ENCODE measurements at places on chromosomes 3 and 15. TPM values are rescaled to one million over a fixed set of nuclear protein-coding genes. Genes with fewer than 3 reads are reported as not detected.

DNA sequence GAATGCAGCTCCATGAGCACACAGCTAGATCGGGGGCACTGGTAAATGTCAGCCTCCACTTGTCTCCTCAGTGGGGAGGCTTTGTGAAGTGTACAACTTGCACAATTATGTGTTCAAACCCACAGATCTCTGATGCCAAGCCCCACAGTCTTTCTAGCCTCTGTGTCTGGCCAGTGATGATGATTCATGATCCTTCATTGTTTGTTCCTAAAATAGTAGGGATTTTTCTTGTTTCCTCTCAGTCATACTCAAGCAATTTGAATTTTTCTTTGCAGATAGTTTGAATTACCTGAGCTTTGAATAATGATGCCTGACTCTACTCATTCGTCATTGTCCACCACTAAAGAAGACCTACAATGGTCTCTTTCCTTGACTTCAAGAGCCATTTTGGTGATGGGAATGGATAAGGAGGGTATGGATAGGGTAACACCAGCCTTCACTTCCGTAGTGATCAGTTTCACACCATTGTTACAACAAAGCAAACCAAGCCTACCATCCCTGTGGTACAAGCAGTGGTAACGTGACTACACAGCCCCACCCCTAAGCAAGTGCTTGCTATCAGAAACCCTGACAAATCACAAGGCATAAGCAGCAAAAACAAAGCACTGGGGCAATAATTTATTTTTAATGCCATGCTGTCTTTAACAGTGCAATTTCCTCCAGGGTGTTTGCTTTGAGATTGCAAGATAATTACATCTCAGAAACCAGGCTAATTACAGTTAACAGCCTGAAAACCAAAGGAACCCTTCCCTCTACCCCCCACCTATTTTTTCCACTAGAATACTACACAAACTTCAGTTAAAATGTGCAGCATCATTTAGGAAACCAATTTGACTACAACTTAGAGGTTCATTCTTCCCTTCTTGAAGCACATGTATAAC is 114.1 kb upstream of the PPP2R3A start:
- no peaks in the 10 kb centered on the region for H3K4me1 ChIP-seq
- H3K27ac ChIP-seq: no peak overlapping the region
- no peaks in the 10 kb centered on the region for H3K27me3 ChIP-seq
- H3K4me3 ChIP-seq: no peak overlapping the region
- H3K36me3 ChIP-seq: no peaks in the 10 kb centered on the region

DNA sequence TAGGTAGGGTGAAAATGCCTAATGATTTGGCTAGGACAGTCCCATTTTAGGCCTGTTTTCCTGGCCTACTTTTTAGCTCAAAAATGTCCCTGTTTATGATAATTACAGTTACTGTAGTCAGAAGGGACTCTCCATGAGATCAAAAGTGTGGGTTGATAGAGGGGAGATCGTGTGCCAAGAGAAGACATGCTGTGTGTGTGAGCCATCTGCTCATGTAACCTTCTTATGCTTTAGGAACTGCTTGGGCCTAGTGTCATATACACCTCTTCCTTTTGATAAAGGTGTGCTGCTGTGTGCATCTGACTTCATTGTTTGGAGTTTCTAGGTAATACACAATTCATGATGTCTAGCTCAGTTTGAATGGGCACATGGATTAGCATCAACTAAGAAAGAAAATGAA is 786.5 kb downstream of the PDCD6IP start:
- H3K36me3 ChIP-seq: no peaks in the 10 kb centered on the region
- H3K27ac ChIP-seq: no peak overlapping the region
- DNase-seq: no peak
- no peak overlapping the region for H3K4me3 ChIP-seq

- H3K27ac ChIP-seq: no peak overlapping the region
- H3K4me1 ChIP-seq: peaks cover 13% of the 10 kb centered on the region
- H3K27me3 ChIP-seq: no peaks in the 10 kb centered on the region
- H3K4me3 ChIP-seq: no peak overlapping the region
- DNase-seq: peak; percentile 43
Measured at GRCh38 chr3:171967137-171967783, 72.1 kb upstream of the FNDC3B start.

DNA sequence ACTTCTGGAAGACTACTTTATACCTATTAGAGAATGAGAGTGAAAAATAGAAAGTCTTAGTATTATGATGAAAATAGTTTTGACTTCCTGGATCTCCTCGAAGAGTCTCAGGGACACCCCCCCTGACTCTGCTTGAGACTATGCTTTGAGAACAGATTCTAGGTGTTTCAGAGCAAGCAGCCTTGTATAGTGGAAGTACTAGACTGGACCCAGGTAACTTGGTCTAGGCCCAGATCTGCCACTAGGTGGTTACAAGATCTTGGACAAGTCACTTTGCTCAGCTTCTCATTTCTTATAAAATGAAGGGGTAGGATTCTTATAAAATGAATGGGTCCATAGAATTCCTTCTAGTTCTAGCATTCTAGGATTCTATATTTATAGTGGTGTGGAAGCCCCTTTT is 9.1 kb downstream of the ABHD5 start:
- H3K27ac ChIP-seq: no peak overlapping the region
- no peak overlapping the region for H3K4me3 ChIP-seq
- H3K27me3 ChIP-seq: no peaks in the 10 kb centered on the region
- no peak for DNase-seq

DNA sequence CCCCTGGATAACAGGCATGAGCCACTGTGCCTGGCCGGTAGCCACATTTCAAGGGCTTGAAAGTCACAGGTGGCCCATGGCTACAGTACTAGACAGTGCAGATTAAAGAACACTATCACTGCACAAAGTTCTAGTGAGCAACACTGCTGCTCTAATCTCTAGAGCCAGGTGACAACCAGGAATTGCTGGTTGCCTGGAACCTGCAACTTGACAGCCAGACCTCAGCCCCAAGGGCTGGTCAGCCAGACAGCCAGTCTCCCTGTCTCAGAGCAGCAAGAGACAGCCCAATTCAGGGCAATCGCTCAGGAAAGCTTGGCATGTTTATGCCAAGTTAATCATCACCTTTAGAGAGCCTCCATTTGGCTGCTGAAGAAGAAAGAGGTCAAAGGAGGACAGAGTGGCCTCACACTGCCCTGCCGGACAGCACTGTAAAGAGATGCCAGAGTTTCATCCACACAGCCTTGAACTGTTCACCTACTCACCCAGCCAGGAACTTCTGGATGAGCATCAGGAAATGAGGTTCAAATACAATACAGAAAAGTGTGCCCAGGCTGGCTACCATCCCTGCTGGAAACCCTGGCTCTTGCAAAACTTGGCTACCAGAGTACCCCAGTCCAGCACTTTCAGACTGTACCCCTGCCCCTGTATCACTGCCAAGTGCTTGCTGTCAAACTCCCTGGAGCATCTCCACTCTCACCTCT is 6.0 kb downstream of the CCDC12 start:
- DNase-seq: peak; percentile 73
- H3K4me3 ChIP-seq: no peak overlapping the region
- H3K27ac ChIP-seq: peak overlapping the region; percentile 75
- no peaks in the 10 kb centered on the region for H3K36me3 ChIP-seq

- no peak overlapping the region for H3K4me3 ChIP-seq
- no peak for DNase-seq
- H3K4me1 ChIP-seq: no peaks in the 10 kb centered on the region
- H3K27me3 ChIP-seq: no peaks in the 10 kb centered on the region
Measured at GRCh38 chr15:73763931-73764330, 10.8 kb upstream of the INSYN1 start.

GRCh38 chr15:41241221-41241964 is 10.3 kb downstream of the CHP1 start:
- H3K27ac ChIP-seq: no peak overlapping the region
- no peaks in the 10 kb centered on the region for H3K4me1 ChIP-seq
- no peak for DNase-seq
- H3K27me3 ChIP-seq: no peaks in the 10 kb centered on the region

GRCh38 chr15:75704618-75705017 is 8.0 kb downstream of the CSPG4 start:
- H3K36me3 ChIP-seq: no peaks in the 10 kb centered on the region
- no peak overlapping the region for H3K4me3 ChIP-seq
- peak overlapping the region; percentile 80 for H3K27ac ChIP-seq

The PPCDC gene
- 21.5 TPM for total RNA-seq

- H3K36me3 ChIP-seq: no peaks in the 10 kb centered on the region
- no peak overlapping the region for H3K27ac ChIP-seq
- no peaks in the 10 kb centered on the region for H3K27me3 ChIP-seq
Measured at GRCh38 chr3:26438981-26439884, 183.3 kb upstream of the LRRC3B start.

GRCh38 chr3:156642750-156643728 is 31.4 kb upstream of the TIPARP start:
- H3K27me3 ChIP-seq: no peaks in the 10 kb centered on the region
- H3K4me1 ChIP-seq: peaks cover 9% of the 10 kb centered on the region
- DNase-seq: no peak
- no peak overlapping the region for H3K4me3 ChIP-seq
- H3K27ac ChIP-seq: no peak overlapping the region

DNA sequence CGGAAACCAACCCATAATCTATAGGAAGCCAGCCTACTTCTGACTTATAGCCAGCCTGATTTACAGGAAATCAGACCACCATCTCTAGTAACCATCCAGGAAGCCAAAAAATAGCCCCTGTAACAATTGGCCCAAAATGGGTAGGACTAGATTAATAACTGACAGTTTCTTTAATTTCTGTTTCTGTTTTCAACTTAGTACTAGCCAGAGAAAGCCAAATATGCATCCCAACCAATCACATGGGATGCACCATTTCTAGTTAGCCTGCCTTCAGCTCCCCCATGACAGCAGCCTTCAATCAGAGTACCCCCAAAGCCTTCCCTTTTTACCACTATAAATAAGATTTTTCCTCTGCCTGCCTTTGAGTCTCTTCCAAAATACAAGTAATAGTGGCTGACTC is 239.1 kb upstream of the GADL1 start:
- no peaks in the 10 kb centered on the region for H3K36me3 ChIP-seq
- no peak overlapping the region for H3K27ac ChIP-seq
- no peak overlapping the region for H3K4me3 ChIP-seq

DNA sequence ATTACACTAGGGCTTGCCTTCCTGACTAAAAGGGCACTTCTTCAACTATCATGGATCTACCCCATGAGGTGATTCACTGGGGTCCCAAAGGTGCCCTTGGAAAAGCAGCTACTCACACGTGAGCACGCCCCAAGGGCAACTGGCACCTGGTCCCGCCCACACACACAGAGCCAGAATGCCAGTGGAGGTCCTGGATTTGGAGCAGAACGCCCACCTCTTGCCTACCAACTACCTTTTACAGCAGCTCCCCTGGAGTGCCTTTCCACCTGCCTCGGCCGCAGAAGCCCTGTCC is 1.8 kb upstream of the CTDSPL start:
- DNase-seq: no peak
- no peaks in the 10 kb centered on the region for H3K27me3 ChIP-seq
- H3K4me3 ChIP-seq: no peak overlapping the region
- peak overlapping the region; percentile 50 for H3K27ac ChIP-seq
- no peaks in the 10 kb centered on the region for H3K36me3 ChIP-seq

DNA sequence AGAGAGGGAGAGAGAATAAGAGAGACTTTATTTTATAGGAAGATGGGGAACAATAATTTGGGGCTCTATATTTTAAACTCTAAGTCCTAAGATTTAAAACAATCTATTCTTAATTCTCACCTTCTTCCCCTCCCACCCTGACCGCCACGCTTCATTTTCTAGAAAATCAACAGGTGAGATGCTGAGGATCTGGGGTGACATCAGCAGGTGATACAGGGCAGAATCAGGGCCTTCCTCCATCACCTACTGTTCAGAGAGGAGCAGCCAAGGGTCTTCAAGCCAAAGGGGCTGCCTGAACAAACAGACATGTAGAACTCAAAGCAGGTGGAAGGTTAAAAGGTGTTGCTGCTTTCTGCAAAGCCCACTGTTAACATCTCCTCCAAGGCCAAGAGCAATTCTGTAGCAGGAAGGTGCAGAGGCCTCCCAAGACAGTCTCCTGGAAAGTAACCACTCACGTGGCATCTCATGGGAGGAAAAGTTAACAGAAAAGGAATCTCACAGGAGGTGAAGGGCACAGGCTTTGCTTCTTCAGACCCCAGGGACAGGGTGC is 183.6 kb upstream of the TLE3 start:
- DNase-seq: no peak
- H3K27ac ChIP-seq: no peak overlapping the region
- no peaks in the 10 kb centered on the region for H3K4me1 ChIP-seq

- H3K4me3 ChIP-seq: no peak overlapping the region
- no peaks in the 10 kb centered on the region for H3K27me3 ChIP-seq
- H3K27ac ChIP-seq: no peak overlapping the region
- peak; percentile 26 for DNase-seq
Measured at GRCh38 chr3:119042162-119042561, 7.5 kb upstream of the IGSF11 start.

- no peaks in the 10 kb centered on the region for H3K4me1 ChIP-seq
- H3K27ac ChIP-seq: peak overlapping the region; percentile 66
- no peaks in the 10 kb centered on the region for H3K27me3 ChIP-seq
- H3K4me3 ChIP-seq: no peak overlapping the region
- no peaks in the 10 kb centered on the region for H3K36me3 ChIP-seq
Measured at GRCh38 chr3:17151598-17152373, 267.0 kb downstream of the PLCL2 start.

DNA sequence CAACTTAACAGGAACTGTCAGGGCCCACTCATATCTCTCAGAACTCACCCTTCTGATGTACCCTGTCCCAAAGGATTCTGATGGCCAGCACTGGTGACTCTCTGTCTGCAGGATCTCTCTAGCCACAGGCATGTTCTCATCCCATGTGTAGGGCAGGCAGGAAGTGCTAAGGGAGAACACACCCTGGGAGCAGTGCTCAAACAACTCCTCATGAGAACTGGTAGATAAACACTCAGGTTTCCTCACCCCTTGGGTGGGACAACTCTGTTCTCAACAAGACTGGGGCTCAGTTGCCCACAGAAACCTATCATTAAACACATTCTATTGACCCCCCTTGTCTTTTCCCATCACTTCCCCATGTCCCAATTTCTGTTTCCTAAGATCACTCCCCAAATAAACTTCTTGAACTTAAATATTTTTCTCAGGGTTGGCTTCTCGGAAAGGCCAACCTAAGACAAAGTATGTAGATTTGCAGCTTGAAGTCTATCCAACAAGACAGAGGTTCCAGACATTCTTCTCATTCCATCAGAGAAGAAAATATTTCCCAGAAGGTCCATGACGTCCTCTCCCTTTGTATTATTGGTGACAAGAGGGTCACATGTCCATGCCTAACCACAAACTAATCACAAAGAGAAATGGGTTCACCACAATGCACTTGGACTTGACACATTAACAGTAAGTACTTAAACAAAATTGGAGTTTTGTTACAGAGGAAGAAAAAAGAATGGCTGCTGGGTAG is 276.6 kb upstream of the GADL1 start:
- DNase-seq: no peak
- no peaks in the 10 kb centered on the region for H3K27me3 ChIP-seq
- H3K4me3 ChIP-seq: no peak overlapping the region

The SHC4 gene
- 1.1 TPM for total RNA-seq

- no peak for DNase-seq
- no peak overlapping the region for H3K27ac ChIP-seq
- peaks cover 5% of the 10 kb centered on the region for H3K4me1 ChIP-seq
- H3K27me3 ChIP-seq: no peaks in the 10 kb centered on the region
- no peaks in the 10 kb centered on the region for H3K36me3 ChIP-seq
Measured at GRCh38 chr15:39388118-39388517, 192.8 kb upstream of the THBS1 start.

GRCh38 chr15:42012928-42013482 is 7.8 kb downstream of the PLA2G4E start:
- DNase-seq: no peak
- no peak overlapping the region for H3K4me3 ChIP-seq
- no peak overlapping the region for H3K27ac ChIP-seq
- no peaks in the 10 kb centered on the region for H3K4me1 ChIP-seq

- no peak for DNase-seq
- H3K4me1 ChIP-seq: peaks cover 25% of the 10 kb centered on the region
- H3K27ac ChIP-seq: no peak overlapping the region
- H3K4me3 ChIP-seq: no peak overlapping the region
- no peaks in the 10 kb centered on the region for H3K36me3 ChIP-seq
- no peaks in the 10 kb centered on the region for H3K27me3 ChIP-seq
Measured at GRCh38 chr3:115275896-115276295, 128.8 kb upstream of the ZBTB20 start.
